ENCODE measurements at places on chromosomes 7 and 10. TPM values are rescaled to one million over a fixed set of nuclear protein-coding genes. Genes with fewer than 3 reads are reported as not detected.

Gene ELN
- polyA plus RNA-seq, result 66.8 TPM

Gene PRKCQ
- 16.0 TPM for polyA plus RNA-seq

Gene SPDYE6
- 2.4 TPM for polyA plus RNA-seq

Gene IL2RA
- not detected for polyA plus RNA-seq

Gene PPRC1
- 36.6 TPM for polyA plus RNA-seq

DNA sequence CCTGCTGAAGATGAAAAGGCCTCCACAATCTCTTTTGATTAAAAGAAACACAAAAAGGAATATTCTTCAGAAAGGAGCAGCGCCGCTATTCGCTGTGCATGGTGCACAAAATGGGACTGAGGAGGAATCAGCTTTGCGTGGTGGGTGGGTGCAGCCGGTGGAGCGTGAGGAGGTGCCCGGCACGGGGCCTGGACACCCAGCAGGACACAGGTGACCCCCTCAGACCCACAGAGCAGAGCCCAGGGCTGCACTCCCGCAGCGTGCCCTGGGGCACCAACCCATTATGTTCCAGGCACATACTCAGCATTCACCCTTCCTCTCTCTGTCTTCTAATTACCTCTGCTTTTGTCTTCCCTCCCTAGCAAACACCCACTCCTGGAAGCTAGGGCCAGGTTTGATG, 238.0 kb upstream of the PPP2R2D start:
- no peak for DNase-seq

DNA sequence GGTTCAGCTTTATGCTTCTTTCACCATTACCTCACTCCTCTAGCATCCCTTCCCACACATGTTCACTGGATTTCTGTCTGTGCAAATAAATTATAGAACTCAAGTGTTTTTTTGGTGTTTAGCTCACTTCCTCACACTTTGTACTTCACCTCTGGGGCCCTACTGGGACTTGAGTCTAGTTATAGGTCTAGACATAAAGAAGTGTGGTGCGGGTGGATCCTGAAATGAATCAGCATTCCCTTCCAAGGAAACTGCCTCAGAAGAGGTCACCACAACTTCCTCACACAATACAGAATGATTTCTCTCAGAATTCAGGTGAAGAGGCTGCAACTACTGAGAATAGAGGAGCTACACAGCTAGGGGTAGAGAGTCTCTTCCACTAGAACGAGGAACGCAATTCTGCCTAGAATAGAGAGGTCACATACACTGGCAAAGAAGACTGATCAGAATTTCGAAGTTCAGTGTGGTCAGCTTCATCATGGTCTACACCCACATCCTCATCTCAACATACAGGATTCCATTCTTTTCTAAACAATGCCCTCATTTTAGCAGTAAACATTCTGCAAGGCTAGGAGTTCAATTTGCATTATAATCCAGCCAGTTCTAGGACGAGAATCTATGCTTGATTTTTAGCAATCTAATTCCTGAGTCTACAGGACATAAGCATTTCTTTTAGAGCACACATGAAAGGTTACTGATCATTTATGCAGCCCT, 938.7 kb upstream of the PHF14 start:
- no peak for DNase-seq

- DNase-seq, result no peak
These were observed 503.1 kb upstream of the AUTS2 start for GRCh38 chr7:69095127-69095526.

GRCh38 chr10:95121904-95122303, 52.6 kb upstream of the CYP2C8 start:
- DNase-seq, result peak; percentile 35

GRCh38 chr7:111010798-111011197, 80.1 kb upstream of the LRRN3 start:
- no peak for DNase-seq

DNA sequence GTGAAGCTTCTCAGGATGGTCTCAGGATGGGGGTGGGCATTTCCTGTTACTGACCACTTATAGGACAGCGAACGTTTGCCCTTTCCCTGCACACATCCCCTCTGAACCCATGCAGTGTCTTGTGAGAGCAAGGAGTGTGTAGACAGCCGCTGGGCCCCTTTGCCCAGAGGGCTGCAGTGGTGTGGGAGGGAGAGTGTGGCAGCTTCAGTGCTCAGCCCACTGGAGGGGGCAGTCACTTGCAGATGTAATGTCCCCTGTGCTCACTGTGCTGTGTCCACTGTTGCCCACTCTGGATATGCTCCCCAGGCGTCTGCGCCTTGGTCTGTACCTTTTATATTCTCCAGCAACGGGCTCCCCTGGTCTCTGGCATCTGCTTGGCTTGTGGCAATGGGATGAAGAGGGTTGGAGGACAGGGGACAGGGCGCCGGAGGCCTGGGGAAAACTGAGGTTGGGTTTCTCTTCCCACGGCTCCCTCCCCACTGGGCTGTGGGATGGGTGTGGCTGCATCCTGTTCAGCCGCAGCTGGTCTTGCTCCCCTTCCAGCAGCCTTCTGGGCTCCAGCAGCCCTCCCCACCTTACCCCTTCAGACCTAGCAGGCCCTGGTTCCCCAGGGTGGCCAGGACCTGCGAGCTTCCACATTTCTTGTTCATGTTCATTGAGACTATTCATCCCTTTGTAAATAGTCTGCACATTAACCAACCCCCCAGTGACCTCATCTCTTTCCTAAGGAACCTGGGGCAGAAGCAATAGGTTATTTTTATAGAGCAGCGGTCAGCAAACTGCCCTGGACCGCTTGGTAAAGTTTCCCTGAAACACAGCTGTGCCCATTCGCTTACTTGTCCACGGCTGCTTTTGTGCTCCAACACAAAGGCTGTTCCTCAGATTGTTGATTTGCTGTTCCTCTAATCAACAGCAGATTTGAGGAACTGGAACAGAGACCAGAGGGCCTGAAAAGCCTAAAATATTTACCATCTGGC, 6.1 kb downstream of the ZNF789 start:
- DNase-seq, result no peak

GRCh38 chr7:1665549-1666316, 4.3 kb upstream of the ELFN1 start:
- DNase-seq, result no peak

All from renal pelvis (tissue), 12 donors.